ENCODE measurements at places on chromosomes 3 and 15.

- DNase-seq = no peak
Measured at GRCh38 chr3:171908731-171909130, 65.6 kb downstream of the TMEM212 start.

DNA sequence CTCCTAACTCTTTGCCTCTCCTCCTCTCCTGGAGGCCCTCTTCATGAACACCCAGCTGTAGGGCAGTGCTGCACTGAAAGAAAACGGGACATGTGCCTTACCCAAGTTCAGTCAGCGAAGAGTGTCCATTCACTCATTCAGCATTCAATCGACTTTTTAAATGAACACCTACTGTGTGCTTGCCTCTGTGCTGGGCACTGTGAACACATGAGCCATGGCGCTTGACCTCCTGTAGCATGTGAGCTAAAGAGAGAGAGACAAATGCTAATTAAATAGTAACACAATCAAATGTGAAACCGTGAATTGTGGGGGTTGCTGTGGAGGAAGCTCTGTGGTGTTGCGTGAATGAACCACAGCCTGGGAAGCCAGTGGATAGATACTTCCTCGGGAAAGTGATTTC, 43.4 kb downstream of the ST6GAL1 start:
- DNase-seq = no peak

DNA sequence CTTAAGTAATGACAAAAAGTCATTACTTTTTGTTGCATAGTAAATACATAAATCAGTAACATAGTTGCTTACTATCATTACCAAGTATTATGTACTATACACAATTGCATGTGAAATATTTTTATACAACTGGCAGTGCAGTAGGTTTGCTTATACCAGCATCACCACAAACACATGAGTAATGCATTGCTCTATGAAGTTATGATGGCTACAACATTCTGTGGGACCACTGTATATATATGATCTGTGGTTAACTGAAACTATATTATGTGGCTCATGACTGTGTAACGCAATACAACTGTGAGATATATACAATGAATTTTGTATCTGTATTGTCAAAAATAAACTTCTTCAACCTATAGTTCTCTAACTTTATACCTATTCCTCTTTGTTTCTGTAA, 113.7 kb upstream of the RBMS3 start:
- DNase-seq = no peak

GRCh38 chr3:177013681-177014280, 183.5 kb downstream of the TBL1XR1 start:
- DNase-seq = no peak

DNA sequence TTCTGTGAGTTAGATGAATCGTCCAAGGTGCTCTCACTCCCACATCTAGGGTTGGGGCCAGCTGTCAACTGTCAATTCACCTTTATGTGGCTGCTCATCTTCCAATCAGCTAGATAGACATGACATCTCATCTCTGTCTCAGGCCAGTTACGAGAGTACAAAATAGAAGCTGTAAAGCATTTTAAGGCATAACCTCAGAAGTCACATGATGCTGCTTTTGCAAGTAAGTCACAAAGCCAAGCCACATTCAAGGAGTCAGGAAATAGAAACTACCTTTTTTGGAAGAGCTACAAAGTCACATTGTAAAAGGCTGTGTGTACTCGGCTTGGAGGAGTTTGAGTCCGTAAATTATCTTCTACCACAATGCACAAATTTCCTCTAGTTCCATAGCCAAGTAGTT, 5.1 kb upstream of the CCR1 start:
- peak; percentile 51 for DNase-seq

- no peak for DNase-seq
Measured at GRCh38 chr3:12231431-12231830, 57.4 kb upstream of the PPARG start.

DNA sequence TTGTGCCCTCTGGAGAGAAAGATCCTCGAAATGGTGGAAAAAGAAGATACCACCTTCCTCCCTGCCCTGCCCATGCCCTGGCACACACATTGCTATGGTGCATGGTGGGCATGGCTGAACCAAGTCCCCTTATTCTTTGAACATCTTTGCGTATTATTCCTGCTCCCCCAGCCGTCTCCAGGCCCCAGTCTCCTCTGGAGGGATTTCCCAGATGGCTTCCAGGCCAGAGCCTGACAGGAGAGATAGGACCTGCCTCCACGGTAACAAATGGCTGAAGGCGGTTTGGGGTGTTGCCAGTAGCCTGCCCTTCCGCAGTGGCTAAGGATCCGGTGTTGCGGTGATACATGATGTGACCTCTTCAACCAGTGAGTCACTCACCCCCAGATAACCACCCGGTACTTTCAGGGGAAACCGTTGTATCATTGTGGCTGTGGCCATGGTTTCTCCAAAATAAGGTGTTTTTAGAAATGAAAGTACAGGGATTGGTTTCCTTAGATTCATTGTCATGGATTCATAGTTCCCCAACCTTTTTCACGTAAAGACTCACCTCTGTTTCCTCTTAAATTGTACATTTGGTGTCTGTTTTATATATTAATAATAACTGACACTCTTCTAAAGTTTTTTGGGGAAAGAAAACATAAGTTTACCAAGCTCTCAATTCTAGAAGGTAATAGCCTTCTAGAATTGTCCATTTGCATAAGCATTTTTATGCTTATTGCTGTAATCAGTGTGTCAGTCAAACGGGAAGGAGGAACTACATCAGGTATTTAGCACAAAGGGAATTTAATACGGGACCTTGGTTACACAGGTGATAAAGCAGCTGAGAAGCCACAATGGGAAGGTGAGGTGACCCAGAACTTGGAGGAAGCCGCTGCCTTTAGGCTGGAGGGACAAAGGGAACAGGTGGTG, 25.9 kb downstream of the SMAD3 start:
- peak; percentile 84 for DNase-seq

DNA sequence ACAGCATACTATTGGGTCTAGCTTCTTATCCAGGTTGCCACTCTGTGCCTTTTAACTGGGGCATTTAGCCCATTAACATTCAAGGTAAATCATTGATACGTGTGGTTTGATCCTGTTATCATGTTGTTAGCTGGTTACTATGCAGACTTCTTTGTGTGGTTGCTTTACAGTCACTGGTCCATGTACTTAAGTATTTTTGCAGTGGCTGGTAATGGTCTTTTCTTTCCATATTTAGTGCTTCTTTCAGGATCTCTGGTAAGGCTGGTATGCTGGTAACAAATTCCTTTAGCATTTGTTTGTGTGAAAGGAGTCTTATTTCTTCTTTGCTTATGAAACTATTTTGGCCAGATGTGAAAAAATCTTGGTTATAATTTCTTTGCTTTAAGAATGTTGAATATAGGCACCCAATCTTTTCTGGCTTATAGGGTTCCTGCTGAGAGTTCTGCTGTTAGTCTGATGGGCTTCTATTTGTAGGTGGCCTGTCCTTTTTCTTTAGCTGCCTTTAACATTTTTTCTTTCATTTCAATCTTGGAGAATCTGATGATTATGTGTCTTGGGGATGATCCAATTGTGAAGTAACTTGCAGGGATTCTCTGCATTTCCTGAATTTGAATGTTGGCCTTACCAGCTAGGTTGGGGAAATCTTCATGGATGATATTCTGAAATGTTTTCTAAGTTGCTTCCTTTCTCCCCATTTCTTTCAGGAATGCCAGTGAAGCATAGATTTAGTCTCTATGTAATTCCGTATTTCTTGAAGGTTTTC, 39.3 kb downstream of the CCR1 start:
- no peak for DNase-seq

DNA sequence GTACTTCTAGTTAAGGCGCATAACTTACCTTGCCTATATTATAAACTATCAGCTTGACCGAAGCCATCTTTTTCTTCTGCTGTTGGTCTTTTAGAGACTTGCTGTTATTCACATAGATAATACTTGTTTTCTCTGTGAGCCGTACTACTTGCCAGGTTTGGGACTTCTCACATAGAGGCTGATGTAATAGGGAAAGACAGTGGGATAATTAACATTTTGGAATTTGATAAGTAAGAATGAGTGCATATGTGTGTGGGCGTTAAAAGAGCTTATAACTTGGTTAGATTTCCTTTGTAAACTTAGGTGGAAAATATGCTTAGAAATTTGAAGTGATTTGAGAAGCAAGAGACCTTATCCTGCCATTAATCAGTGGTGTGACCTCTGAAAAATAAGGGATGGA, 47.8 kb downstream of the FNDC3B start:
- no peak for DNase-seq

DNA sequence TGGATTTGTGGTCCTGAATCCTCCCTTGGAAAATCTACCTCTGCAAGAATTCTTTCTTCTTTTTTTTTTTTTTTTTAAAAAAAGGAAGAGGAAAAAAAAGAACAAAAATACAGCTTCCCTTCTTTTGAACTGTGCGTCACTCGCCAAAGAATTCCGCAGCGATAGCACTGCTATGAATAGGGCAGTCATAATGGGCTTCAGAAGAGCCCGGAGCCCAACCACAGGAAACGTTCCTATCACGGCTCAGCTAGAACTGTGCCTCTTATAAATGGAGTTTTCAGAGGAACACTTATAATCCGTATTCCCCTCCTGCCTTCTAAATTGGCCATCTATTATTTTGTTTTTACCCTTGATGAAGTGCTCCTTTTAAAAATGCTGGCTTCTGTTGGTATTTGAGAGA, 227.7 kb downstream of the ADAMTS17 start:
- DNase-seq = no peak

All from CD4-positive, alpha-beta T cell treated with Interleukin-2 at 100 ng/mL for 4 hours (primary cell).